ENCODE measurements at places on chromosomes 3 and 15. TPM values are rescaled to one million over a fixed set of nuclear protein-coding genes. Genes with fewer than 3 reads are reported as not detected.

MCTP2 gene
- 8.7 TPM for total RNA-seq

GOLGA6C gene
- total RNA-seq: not detected

FRMD5 gene
- 14.7 TPM for total RNA-seq

ATP10A gene
- total RNA-seq: 101 TPM

HRG gene
- not detected for total RNA-seq

SCN11A gene
- not detected for total RNA-seq

CTXN2 gene
- not detected for total RNA-seq

TJP1 gene
- 16.7 TPM for total RNA-seq

TRNT1 gene
- total RNA-seq: 27.6 TPM

ACTRT3 gene
- total RNA-seq: 3.7 TPM

KY gene
- 0.15 TPM for total RNA-seq

CP gene
- 0.46 TPM for total RNA-seq

RNU5B-1 gene
- total RNA-seq: not detected

GNAT1 gene
- not detected for total RNA-seq

MNS1 gene
- total RNA-seq: 2.7 TPM

RASGRP1 gene
- not detected for total RNA-seq

APOD gene
- total RNA-seq: 286 TPM

CAMP gene
- total RNA-seq: not detected

RAB8B gene
- total RNA-seq: 148 TPM

IMPG2 gene
- total RNA-seq: under 0.01 TPM

ACOX2 gene
- total RNA-seq: 1.1 TPM

MAN2A2 gene
- 46.1 TPM for total RNA-seq

ATP2C1 gene
- 82.5 TPM for total RNA-seq

ZNF774 gene
- total RNA-seq: 1.00 TPM

HAPLN3 gene
- total RNA-seq: 10.8 TPM

PLCL2 gene
- total RNA-seq: 4.0 TPM

SERPINI2 gene
- total RNA-seq: 0.46 TPM

ZBBX gene
- total RNA-seq: not detected

ZCWPW2 gene
- total RNA-seq: 0.73 TPM

AP3B2 gene
- total RNA-seq: 2.0 TPM

THSD4 gene
- under 0.01 TPM for total RNA-seq

ZDHHC3 gene
- 40.6 TPM for total RNA-seq

CCDC54 gene
- total RNA-seq: not detected

RPL4 gene
- 2,729 TPM for total RNA-seq

SLC35G2 gene
- total RNA-seq: 2.7 TPM

CLDN11 gene
- 1.7 TPM for total RNA-seq

NISCH gene
- total RNA-seq: 65.4 TPM

RAD51 gene
- 2.5 TPM for total RNA-seq

GLDN gene
- not detected for total RNA-seq

FBXL22 gene
- total RNA-seq: under 0.01 TPM

TMEM207 gene
- total RNA-seq: not detected

SLC9C1 gene
- total RNA-seq: 0.73 TPM

HCN4 gene
- not detected for total RNA-seq

SPINK8 gene
- not detected for total RNA-seq

INSYN1 gene
- 8.9 TPM for total RNA-seq

PLSCR5 gene
- not detected for total RNA-seq

Measured in melanocyte of skin (primary cell).